ENCODE measurements at places on chromosomes 3 and 15. TPM values are rescaled to one million over a fixed set of nuclear protein-coding genes. Genes with fewer than 3 reads are reported as not detected.

DNA sequence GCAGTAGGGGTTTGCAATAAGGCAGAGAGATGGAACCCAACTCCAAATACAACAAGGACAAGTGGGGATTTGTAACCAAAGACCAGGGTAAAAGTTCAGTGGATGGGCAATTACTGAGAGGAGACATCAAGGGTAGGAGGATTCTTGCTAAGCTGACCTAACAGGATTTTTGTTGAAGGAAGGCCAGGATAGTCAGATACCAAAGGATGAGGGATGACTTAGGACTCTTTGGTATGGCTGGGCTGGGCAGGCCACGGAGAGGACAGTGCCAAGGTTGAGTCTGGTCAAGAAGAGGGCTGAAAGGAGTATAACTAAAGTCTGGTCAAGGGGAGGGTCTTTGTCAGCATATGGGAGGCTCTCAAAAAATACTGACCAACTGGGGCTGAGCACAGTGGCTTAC lies 85.3 kb upstream of the UBE2E2 start:
- no peak for DNase-seq

GRCh38 chr3:156632601-156633000 lies 41.8 kb upstream of the TIPARP start:
- no peak for DNase-seq

DNA sequence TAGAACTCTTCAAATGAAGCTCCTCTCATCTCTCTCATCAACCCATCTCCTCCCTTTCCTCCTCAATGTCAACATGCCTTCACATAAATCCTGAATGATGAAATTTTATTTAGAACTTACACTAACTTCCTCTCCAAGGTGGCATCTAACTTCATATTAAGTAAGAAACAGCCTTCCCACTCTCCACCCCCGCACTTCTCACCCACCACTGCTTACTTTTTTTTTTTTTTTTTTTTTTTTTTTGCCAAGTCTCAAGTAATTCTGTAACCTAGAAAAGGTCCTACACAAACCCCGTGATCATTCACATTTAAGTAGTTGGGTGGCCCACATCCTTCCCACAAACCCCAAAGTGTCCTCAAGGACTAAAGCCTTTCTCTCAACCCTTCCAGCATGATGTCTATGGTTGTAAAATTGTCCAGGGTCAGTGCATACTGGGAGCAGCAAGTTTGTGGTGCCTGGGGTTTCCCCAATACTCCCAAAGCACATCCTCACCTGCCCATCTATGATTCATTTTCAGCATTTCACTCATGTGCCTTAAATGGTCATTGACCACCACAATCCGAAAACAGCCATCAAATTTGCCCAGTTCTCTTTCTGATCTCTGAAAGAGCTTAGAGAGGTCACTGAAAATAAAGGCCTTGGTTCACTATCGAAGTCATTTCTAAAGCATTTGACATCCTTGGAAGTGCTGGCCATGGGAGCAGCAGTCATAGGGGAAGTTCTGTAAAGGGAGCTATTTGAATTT lies 47.2 kb downstream of the CD86 start:
- no peak for DNase-seq

GRCh38 chr15:81285461-81285860 lies 38.5 kb downstream of the STARD5 start:
- DNase-seq, result no peak

GRCh38 chr3:39132096-39133092 lies 21.0 kb downstream of the CSRNP1 start:
- DNase-seq, result no peak

DNA sequence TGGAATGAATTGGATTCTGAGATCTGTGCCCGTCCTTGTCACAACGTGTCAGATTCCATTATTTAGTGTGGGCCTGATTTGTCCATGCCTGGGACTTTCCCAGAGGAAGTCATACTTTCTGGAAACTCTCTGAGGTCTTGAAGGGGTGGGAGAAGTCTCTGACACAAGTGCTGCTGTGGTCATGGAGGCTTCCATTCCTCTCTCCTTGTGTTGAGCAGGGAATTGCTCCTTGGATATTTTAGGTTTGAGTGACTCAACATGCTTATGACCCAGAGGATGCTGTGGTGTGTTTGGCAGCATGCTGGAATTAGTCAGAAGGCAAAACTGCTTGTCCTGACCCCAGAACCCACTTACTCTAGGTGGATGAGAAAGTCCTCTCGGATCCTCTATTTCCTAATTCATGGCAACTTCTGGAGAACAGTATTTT lies 132.1 kb downstream of the LPP start:
- no peak for DNase-seq

GRCh38 chr3:186189492-186189891 lies 80.6 kb upstream of the ETV5 start:
- no peak for DNase-seq

DNA sequence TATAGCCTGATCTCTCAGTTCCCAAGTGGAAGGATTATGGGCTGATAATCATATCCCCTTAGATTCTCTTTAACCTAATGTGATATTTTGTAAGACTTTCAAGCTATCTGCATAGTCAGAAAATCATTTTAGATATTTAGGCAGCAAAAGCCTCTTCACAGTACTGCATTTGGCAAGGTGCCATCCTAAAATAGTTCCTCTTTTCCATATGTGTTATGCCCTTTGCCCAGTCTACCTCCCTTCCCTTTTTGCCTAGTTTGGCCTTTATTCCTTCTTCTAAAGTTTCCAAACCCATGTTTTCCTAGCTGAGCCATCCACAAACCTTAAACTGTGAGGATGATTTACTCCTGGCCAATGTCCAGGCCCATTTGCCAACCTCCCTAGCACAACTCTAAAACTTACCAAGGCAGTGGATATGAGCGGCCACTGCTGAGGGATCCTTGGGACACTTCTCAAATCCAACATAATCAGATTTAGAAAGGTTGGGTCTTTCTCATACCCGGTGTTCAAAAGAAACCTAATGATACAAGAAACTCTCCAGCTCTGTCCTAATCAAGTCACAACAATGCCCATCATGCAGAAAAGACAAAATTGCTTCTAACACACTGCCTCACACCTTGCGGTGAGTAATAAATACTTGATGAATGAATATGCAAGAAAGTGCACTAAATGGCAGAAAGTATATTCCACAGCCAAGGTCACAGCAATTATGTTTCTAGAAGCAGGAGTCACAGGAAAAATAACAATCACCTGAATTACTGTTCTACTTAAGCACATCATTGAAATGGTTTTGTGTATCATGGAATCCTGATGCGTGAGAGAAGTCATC lies 493.9 kb downstream of the NLGN1 start:
- DNase-seq, result no peak

DNA sequence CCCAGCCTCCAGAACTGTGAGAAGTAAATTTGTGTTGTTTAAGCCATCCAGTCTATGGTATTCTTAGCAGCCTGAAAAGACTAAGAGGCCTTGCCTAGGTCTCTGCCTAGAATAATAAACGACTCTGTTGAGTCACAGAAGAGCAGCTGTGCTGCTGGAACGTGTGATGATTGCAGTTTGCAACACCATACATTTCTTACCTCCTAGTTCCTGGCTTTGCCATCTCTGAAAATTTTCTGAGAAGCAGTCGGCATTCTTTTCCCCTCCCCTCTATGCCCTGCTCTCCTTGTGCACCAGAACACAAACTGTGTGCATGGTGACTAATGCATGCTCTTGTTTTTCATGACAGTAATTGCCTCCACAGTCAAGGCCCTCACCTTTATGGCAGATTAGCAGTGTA lies 301.3 kb downstream of the IL20RB start:
- DNase-seq, result no peak

TTLL13 gene
- 0.18 TPM for polyA plus RNA-seq
